ENCODE measurements at places on chromosomes 5 and 9.

- DNase-seq, result no peak
Measured at GRCh38 chr9:34346873-34347799, 17.8 kb downstream of the NUDT2 start.

DNA sequence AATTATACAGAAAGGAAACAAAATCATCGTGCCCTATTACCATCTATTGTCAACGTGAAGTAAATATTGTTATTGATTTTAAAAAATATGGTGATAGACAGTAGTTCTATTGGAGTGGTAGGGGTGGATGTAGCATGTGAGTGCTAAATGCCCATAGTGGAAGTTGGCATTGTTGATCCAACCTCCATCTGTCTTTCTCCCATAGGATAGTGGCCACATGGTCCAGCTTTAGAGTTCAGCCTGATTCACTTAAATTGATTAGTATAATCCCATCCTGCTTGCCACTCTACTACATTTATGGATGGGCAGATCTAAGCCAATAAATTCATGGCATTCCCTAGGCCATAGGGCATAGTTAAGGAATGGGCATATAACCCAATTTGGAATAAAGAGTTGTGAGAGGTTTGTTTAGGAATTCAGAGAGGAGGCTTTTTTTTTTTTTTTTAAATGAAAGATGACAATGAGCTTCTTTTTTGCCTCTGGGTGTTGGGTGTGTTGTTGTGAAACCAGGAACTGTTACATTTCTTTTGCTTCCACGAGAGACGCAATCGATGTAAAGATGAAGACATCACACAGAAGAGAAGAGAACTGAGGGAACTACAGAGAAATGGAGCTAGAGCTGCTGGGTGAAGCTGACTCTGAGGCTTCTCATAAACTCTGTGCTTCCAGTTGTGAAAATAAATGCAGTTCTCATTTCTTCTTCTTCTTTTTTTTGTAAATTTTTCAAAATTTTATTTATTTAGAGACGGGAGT lies 12.5 kb upstream of the CHD1 start:
- DNase-seq, result no peak

DNA sequence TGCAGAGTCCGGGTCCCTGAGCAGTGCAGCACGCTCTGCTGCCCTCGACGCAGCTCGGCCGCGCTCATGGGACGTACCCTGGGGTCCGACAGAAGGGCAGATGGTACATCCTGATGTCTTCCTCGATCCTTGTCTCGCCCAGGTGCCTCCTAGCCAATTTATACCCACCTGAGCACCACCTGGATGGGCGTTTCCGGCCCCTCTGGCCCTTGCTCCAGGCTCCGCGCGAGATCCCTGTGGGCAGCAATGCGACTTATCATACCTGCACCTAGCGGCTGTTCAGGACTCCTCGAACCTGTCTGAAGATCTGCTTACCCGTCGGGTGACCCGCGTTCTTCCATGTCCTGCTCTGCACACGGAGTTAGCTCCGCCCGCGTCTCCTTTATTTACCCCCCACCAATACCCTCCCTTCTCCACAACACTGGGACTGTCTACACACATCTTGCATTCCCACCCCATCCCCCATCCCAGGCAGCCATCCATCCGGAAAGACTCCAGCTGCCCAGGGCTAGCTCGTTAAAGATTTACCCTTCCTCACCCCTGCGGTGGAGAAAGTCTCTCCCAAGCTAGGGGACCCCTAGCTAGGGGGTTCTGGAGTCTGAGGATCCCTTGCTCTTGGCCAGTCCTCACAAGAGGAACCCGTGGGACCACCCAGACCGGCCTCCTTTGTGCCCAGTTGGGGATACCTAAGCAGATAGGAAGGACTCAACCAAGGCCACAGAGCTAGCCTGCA lies at the start of gene KIF12:
TSS of gene KIF12 (minus strand) at position 357 of the 733 bp plus-strand sequence. CDS start at position 341, 16 bp downstream.
- no peak for DNase-seq

DNA sequence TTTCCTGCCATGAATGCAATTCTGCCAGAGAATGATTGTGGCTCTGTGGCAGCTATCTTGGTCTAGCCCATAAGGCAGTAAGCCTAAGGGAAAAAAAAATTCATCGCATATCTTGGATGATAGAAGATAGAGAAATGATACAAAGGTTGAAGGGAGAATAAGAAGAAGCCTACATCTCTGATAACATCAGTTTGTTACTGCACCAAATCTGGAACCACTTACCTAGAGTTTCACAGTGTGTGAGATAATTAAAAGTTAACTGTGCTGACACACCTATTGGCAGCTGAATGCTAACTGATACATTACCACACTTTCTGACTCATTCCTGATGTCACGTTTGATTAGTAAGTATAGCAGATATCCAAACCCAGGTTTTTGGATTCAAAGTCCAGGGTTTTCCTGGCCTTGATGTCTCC lies 91.6 kb upstream of the TAF11L2 start:
- DNase-seq, result no peak

DNA sequence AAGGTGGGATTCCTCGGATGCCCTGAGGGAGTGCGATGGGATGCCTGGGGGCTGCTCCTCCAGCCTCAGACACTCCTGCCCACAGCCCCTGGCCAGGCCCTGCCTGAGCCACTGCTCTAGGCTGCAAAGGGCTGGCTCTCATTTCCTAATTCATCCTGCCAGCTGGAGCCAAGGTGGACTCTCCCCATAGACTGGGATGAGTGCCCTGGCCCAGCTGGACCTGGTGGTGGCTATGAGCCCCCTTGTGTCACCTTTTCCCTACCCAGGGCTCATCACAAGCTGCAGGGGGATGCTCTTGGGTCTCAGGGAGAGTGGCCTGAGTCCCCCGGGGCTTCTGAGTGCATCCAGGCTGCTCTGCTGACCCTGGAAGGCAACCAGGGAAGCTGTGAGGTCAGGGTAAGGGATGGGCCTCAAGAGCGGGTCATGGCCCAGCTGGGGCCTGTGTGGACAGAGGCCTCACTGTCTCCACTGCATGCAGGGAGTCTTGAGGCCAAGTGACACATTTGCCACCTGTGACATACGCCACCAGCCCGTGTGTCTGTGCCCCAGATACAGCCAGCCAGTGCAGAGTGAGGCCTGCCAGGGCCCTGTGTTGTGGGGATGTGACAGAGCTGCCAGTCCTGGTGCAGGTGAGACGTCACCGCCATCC lies 102.7 kb upstream of the IER5L start:
- no peak for DNase-seq

DNA sequence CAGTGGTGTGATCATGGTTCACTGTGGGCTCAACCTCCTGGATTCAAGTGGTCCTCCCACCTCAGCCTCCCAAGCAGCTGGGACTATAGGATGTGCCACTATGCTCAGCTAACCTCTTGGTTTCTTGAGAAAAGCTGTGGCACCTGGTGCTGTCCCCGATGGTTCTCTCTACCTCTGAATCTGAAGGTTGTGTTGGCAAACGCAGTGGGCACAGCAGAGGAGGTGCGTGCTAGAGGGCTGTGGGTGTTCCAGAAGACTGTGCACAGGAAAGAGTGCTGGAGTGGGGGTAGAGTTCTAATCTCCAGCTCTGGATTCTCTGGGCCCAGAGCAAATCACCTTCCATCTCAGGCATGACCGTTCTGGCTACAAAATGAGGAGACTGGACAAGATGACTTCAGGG lies 12.5 kb downstream of the RGS3 start:
- DNase-seq, result no peak

GRCh38 chr9:131585375-131585774 lies 40.1 kb downstream of the PRRT1B start:
- peak; percentile 42 for DNase-seq

GRCh38 chr5:59097712-59098111 lies 514.8 kb downstream of the RAB3C start:
- DNase-seq, result no peak

DNA sequence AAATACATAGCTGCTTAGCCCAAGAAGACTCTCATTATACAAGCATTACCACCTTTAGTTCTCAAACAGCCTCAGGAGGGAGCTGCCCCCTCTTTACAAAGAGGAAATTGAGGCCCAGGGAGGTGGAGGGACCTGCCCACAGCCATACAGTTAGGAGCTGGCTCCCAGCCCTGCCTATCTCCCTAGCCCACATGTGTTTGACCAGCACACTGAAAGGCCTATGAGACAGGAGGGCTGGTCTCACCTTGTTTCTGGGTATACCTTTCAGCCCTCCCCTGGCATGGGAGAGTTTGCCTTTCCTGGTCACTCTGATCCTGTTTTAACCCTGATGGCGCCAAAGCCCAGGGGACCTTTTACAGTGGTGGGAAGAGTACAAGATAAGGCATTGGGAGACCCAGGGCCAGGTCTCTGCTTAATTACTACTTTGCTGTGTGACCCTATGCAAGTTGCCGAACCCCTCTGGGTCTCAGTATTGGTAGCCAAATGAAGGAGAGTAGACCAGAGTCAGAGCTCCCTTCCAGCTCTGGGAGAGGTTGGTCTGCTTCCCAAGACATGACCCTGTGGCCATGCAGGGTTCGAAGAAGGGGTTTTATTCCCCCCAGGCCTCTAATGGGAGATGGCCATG lies 60.9 kb upstream of the RPL26L1 start:
- DNase-seq, result no peak

- no peak for DNase-seq
Measured at GRCh38 chr5:170571875-170572852, 68.3 kb downstream of the KCNIP1 start.

DNA sequence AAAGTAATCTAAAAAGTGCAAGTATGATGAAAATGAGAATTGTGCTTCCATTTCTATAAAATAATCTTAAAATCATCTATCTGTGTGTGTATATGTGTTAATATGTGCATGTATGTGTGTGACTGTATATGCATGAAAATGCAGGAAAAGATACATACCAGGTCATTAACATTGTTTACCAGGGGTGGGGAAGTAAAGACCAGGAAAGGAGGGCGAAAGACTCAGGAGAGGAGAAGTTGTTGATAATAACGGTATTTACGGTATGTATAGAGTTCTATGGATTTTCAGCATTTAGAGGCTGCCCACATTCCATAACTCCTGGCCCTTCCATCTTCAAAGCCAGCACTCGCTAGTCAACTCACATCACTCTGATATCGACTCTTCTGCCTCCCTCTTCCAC lies 111.0 kb upstream of the SPDL1 start:
- DNase-seq, result no peak

DNA sequence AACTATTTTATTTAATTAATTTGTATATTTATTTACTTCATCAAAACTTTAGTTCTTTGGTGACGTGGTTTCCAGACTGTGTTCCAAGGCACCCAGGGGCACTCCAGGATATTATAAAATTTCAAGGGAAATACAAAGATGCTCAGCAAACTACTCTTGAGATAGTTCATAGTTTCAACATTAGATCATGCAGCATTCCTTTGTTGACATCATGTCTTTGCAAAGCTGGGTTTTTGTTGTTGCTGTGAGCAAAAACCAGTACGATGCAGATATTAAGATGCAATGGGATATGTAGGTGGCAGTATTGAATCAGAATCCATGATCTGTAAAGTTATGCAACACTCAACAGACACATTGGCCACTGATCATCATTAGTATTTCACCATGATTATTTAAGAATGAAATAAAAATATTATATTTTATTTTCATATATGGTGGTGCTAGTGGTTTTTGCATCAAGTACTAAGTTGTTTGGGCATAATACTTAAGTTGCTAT lies 219.7 kb downstream of the ADCY2 start:
- DNase-seq, result peak; percentile 21

DNA sequence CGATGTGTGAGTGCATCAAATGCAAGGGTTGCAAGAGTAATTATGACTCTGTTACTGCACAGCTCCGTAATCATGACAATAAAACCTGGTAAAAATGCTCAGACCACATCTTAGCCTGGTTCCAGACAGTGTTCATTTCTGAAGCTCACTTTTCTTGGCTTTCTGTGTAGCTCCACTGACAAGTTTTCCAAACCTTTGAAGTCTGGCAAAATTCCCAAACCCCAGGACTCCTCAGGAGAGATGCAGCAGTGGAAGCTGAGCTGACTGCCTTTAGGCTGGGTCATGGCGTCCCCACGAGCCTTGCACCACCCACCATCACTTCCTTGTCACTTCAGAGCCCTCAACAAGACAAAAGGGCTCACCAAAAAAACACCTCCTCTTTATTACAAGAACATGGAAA lies 131.6 kb upstream of the TAS2R1 start:
- DNase-seq, result peak; percentile 35

- no peak for DNase-seq
Measured at GRCh38 chr5:149654231-149654630, 72.9 kb downstream of the ARHGEF37 start.

DNA sequence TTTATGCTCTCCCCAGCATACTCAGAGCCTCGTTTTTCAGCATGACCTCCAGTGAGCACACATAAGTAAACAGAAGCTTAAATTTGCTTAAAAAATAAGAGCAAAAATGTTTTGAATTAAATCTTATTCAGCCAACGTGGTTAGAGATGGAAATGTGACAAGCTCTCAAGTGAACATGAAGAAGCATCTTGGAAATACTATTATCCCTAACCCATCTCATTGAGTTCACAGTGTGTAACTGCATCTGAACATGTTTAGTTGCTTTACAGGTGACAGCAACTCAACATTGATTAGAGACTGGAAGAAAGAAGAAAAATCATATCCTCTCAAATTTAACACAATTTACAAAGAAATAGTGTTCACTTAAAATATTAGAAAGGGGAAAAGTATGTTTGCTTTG lies 1785.1 kb downstream of the MAT2B start:
- no peak for DNase-seq

- DNase-seq, result no peak
Measured at GRCh38 chr5:72149742-72150141, 42.5 kb downstream of the MAP1B start.

DNA sequence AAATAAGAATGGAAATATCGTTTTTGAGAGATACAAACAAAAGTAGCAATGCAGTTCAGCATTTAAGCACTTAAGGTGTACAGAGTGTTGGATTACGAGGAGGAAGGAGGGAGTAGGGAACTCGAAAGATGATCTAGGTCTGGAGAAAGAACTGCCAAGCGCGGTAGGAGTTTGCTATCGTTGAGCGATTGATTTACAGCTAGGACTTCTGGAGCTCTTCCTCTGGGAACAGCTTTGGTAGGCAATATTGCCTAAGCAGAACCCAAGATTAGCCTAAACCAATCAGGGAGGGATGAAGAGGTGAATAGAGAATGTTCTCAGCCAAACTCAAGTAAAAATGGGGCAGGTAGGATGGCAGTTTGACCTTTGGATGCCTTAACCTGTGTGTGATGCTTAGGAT lies 965 bp downstream of the CLTA start:
- DNase-seq, result peak; percentile 27

- DNase-seq, result peak; percentile 39
Measured at GRCh38 chr5:92992073-92992472, 588.9 kb downstream of the NR2F1-AS1 start.

GRCh38 chr5:54944364-54944763 lies 41.0 kb downstream of the ESM1 start:
- DNase-seq, result peak; percentile 73

DNA sequence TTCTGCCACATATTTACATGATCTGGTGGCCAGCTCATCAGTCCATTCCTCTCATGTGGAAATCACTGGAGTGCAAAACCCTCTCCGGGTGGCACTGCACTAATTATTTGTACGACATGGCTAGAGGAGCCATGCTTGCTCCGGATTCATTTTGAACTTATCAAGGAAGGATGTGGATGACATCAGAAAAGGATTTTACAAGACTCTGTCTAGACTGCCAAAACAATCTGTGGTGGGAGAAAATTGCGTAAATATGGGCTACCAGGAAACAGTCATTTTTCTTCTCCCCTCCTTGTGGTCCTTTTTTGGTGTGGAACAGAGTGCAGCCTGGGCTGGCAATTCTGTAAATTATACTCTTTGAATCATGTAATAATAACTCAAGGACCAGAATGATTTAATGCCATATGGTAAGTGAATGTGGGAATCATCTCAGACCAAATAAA lies 123.4 kb upstream of the IFNE start:
- DNase-seq, result peak; percentile 86

Measured in choroid plexus epithelial cell (primary cell).